ENCODE measurements at places on chromosomes 5 and 9.

GRCh38 chr5:95327211-95327610, 42.3 kb upstream of the MCTP1 start:
- no peak for DNase-seq

DNA sequence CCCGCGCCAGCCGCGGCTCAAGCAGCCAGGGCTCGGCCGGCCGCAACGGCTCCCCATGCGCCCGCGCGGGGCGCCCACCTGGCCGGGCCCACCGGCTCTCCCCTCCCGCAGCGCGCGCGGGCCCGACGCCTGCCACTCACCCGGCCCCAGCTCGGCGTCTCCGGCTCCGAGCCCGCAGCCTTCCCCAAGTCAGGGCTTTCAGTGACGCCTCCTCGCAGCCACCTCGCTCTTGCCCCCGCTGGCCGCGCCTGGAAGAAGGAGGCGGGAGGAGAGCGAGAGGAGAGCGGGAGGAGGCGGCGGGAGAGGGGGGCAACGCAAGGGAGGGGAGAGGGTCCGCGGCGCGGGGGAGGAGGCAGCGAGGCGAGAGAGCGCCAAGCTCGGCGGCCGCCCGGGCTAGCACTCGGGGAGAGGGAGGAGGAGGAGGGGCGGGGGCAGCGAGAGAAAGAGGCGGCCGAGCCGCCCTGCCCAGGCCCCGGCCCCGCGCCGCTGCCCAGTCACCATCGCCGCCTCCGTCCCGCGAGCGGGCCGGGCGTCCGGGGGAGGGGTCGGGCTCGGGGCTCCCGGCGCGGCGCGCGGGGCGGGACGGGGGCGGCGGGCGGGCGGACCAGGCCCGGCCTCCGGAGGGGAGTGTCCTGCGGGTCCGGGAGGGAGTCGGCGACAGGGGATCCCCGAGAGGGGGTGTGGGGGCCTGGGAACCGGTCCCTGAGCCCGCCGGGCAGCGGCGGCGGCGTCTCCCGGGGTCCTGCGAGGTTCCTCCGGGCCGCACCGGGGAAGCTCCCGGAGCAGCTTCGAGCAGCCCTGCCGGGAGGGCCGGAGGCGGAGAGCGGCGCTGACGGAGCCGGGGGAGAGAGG, at the start of gene LHFPL2:
Gene LHFPL2, minus strand, starts transcription at position 414 of the 852 bp plus-strand sequence. CDS start 138,559 bp downstream, outside the sequence.
- DNase-seq: peak; percentile 77

DNA sequence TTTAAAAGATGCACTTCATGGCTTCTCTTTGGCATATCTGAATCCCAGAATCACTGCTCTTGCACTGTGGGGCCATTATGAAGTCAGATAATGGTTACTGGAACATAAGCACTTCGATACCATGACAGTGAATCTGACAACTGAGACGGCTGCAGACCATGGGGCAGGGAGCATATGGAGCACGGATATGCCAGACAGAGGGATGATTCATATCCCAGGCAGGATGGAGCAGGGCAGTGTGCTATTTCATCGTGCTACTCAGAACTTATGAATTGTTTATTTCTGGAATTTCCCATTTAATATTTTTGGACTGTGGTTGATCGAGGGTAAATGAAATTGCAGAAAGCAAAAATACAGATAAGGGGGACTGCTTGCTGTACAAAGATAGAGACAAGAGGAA, 145.0 kb downstream of the EGFLAM start:
- no peak for DNase-seq

DNA sequence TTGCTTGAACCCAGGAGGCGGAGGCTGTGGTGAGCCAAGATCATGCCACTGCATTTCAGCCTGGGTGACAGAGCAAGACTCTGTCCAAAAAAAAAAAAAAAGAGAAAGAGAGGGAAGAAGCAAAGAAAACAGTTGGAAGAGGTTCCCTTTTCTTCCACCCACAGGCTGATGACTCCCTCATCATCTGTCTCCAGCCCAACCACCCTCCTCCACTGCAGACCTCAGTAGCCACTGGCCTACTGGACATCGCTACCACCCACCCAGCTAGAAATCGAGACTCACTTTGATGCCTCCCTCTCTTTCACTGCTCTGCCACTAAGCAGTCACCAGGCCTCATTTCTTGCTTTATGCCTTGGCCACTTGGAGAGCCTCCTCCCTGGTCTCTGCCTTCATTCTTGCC, 71.2 kb downstream of the NIPSNAP3B start:
- no peak for DNase-seq

GRCh38 chr5:161546470-161547301, at the start of gene GABRB2:
TSS of gene GABRB2 (minus strand) at chr5:161546725. CDS start at chr5:161546643, 82 bp downstream.
- peak; percentile 62 for DNase-seq

DNA sequence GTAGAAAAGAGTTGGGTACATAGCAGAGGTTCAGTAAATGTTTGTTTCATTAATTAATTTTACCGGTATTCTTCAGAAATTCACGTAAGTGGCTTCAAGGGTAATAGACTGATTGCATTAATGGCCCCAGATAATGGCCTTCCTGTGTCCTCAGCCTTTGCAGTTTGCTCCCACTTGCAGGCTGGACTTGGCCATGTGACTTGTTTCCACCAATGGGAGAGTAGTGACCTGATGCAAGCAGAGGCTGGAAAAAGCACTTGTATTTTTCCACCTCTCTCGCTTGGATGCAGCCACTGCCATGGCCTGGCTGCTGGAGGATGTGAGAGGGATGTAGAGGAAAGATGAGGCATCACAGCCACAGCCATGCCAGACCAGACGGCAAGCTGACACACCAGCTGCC, 480.9 kb downstream of the CDK5RAP2 start:
- no peak for DNase-seq

DNA sequence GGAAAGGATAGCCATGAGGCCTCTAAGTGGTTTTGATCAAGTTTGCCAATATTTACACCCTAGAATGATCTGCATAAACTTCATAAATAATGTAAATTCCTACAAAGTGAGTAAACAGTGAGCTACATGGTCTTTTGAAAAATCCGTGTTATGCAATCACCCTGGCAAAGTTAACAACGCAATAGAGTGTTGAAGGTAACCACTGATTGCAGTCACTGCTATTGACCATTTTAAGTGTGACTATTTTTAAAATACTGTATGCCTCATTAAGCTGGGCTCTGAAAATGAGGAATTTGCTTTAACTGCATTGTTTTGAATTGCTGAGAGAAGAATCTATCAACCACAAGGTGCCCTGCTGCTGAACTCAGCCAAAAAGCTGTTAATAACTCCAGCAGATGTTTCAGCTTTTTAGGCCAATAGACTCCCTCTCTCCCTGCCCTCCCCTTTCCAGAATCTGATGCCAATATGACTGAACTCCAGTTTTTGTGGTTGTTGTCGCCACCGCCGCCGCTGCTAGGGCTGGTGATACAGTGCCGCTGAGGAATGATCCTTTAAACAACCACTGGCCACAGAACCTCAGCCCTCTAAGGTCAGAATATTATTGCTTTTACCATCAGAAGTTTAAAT, 35.3 kb upstream of the SMARCA2 start:
- DNase-seq: no peak

DNA sequence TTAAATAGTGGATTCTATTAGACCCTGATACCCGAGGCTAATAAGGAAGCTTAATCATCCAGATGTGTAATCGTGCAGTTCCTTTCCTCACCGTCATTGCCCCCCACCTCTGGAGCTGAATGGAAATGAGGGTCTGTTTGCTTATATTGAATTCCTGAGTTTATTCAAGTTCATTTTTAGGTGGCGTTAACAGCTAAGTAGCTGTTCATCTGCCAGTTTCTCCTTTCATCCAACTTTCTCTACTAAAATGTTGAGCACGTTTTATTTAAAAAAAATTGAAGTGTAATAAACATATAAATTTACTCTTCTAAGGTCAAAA, 291.0 kb downstream of the DOCK8 start:
- DNase-seq: no peak

- DNase-seq: no peak
These were observed 839 bp downstream of the GABRG2 start for GRCh38 chr5:162068412-162068811.

- DNase-seq: no peak
These were observed 53.8 kb upstream of the RXRA start for GRCh38 chr9:134272302-134273023.

DNA sequence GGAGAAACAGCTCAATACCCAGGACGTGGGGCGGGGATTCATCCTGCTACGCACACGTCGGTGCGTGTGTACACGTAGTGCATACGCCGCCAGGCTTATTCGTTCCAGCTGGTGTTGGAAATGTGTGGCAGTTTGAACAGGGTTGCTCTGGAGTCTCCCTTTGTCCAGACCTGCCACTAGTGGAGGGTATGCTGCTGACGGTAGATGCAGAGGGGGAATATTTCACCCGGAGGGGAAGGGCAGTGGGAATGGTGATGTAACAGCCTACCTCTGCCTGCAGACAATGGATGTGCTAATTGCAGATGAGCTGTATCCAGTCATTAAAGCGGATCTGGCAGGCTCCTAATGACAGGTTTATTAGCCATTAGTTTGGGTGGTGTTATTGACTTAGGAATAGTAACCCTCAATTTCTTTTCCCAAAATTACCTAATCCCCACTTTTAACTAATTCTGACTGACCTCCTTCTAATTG, 142.7 kb downstream of the PAX5 start:
- DNase-seq: no peak

- DNase-seq: no peak
These were observed 746.3 kb upstream of the RIOK2 start for GRCh38 chr5:97929383-97929782.

DNA sequence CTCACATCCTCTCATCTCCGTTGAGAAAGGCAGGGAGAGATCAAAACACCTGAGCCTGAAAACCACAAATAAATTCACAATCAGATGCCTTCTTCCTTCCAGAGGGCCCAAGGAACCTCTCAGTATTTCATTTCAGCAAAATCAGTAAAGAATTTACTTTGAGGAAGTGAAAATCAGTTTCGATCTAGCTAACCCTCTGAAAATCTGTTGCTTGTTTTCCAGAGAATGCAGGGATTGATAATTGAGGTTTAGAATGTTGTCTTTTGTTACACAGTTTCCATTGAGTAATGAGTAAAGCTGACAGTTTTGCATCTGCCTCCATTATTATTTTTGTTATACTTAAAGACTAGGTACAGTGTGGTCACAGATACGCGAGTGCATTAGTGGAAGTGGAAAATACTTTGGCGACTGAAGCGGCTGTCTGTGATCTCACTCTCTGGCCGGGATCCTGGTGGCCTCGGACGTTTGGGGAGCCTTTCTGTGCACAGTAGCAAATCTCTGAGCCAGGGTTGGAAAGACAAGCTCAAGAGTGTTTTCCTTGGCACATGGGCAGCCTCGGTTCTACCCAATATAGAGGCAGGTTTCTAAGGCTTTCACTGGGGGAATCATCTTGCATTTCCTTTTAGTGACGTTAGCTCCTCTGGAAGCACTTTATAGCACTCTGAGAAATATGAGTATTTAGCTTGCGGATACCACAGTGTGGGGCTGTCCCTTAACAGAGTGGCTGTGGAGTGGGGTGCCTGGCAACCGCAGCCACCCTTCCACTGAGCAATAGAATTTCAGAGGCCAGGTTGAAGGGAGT, 32.2 kb upstream of the ANGPTL2 start:
- peak; percentile 77 for DNase-seq
